ENCODE measurements at places on chromosomes 1 and 21. TPM values are rescaled to one million over a fixed set of nuclear protein-coding genes. Genes with fewer than 3 reads are reported as not detected.

The SMIM11 gene
- 3.2 TPM for polyA plus RNA-seq

The POLR3GL gene
- 3.9 TPM for polyA plus RNA-seq

GRCh38 chr1:100428160-100428559 is 75.9 kb downstream of the CDC14A start:
- no peak for DNase-seq

GRCh38 chr1:243482141-243483022 is 226.5 kb downstream of the SDCCAG8 start:
- DNase-seq = peak; percentile 69

DNA sequence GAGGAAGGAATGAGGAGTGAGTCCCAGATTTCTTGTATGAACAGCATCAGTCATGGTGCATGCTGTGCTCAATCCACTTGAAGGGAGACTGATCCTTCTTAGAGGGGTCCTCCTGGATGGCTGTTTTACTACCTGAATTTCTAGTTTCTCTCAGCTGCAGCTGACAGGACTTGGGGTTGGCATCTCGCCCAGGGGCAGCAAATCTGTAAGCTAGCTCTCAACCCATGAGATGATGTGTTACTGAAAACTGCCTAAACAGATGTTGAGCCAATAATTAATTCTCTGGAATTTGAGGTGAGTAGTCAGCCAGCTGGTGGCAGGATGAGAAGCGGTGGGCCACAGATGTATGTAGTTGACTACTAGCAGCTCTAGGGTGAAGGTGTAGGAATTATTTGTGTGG is 19.6 kb downstream of the BACH1 start:
- no peak for DNase-seq

DNA sequence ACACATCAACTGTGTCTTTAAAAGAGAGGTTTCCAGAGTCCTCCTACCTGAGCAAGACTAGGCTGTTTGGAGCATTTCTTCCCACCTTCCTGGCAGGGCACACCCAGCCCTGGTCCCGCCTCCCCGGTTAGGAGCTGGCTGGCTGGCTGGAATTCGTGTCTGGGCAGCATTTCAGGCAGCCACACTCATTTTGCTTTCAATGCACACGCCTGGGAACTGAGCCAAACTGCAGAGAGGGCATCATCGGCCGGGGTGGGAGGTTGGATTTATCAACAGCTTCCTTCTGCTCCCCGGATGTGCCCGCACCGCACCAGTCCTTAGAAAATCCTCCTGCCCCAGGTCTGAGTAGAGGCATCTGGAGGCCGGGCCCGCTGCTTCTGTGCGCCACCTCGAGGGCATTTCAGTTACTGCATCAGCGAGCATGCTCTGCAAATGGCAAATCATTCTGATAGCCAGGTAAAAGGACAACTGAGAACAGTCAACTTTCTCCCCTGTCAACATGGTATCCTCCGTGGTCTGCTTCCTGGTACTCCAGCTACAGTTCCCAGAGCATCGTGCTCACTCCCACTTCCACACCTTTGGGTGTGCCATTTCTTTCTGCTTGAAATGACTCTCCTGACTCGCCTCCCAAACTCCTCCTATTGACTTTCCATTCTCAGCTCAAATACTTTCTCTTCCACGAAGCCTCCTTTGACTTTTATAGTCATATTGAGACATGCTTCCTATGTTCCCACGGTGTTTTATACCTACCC is 20.6 kb downstream of the TCEA3 start:
- peak; percentile 51 for DNase-seq

DNA sequence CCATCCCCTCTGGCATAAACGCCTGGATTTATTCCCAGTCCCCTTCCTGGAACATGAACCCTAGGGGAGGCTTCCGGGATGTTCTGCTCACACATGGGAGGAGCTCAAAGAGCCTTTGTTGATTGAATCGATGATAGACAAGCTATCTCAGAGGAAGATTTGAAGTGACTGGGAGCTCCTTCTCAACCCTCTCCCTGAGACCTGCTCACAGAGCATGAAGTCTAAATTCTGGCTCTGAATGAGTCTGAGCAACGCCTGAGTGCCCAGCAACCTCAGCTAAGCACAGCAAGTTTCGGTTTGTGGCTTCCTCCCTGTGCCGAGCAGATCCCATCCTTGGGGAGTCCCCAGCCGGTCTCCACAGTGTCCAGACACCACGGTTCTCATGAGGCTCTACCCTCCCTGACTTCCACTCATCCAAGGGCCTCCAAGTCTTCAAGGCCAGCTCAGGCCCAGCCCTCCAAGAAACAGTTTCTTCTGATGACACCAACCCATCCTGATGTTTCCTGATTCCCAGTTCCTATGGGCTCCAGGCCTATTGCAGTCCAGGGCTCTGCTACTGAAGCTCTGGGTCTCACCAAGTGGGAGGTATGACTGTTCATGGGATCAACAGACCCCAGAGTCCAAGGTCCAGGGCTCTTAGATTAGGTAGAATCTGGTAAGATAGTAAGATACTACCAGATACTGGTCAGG is 190.8 kb downstream of the DYRK1A start:
- DNase-seq = no peak

GRCh38 chr1:202233171-202233570 is 39.6 kb downstream of the LGR6 start:
- no peak for DNase-seq

GRCh38 chr1:225660544-225660946 is 7.6 kb upstream of the ENAH start:
- DNase-seq = no peak

- no peak for DNase-seq
These were observed 396.3 kb downstream of the SETD4 start for GRCh38 chr21:35663856-35664606.

- DNase-seq = no peak
These were observed 231.3 kb downstream of the FOXD2 start for GRCh38 chr1:47669081-47669585.

Data from H1 (cell line).